ENCODE measurements at places on chromosomes 13 and 19.

- no peak for DNase-seq
Observed at GRCh38 chr19:11554160-11554559, 4.9 kb downstream of the ELOF1 start.

DNA sequence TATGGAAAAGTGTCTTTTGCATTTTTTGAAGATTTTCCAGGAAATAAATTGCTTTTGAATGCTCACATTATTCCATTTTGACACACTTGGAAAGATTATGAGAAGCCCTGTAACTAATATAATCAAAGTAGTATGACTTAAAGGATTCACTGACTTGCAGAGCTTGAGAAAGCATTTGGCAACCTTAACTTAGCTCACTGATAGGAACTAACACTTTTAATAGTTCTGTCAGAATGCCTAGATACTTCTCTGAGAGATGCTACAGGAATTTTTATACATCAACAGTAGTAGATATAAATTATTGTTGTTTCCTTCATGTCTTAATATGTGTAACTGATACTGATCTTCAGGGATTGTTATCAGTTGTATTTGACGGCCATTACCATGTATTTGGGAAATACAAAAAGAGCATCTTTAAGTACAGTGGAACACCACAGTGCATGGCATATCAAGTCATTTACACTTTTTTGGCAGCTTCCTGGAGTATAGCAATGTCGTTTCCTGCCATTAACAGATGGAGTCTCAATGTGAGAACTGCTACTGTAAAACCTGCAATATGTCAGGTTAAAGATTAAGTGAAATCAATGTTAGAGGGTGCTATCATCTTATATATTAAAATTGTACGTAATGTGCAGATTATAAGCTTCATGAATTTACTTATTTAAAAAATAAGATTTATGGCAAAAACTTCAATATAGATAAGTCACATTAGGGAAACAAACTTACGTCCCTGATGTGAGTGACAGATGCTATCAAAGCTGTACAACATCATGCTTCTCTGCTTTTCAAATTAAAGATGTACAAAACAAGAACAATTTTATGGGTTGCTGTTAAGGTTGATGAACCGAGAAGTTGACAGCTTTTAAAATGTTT is 1159.8 kb upstream of the MIR17HG start:
- DNase-seq, result no peak

- no peak for DNase-seq
Observed at GRCh38 chr19:28210886-28211285, 1002.1 kb downstream of the UQCRFS1 start.

DNA sequence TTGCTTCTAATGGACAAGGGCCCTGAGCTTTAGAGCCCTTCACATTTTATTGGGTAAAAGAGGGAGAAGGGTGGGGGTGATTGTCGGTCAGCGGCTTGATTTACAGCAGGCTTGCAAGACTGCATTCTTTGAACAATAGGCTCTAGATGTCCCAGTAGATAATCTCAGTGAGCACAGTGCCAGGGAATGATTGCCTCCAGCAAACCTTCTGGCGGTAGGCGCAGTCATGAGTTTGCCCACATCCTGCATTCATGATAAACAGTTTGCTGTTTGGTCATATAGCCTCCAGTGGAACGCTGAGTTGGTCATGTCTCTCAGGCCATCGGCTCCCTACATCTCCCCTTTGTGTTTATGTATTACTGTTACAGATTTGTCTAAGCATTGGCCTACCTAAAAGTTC is 12.6 kb downstream of the ZNF528 start:
- DNase-seq, result no peak

DNA sequence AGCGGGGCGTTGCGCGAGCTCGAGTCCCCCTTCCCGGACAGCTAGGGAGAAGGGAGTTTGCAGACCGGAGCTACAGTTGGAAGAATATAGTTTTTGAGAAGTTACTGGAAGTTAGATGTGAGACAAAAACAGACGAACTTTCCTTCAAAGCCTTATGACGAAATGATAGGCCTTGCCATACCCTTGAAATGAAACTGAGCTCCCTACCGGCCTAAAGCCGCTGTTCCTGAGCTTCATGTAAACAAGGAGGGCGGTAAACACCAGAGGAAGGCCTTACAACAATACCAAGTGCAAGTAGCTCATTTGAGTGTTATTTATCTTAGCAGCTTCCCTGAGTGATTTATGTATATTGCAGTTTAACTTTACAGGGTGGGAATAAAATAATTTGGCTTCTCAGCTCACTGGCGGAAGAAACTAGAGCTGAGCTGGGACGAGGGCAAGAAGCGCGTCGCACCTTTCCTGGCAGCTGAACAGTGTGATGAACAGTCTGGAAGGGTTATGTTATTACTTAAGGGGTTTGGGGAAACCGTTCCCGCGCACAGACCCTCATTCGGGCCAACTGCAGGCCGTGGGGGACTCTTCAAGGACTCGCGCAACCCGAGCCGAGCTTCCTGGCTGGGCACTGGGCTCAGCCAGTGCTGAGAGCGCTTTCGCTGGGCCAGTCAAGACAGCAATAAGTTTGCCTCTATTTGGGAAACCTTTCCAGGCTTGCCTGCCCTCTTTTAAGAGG is 111.2 kb downstream of the KCNRG start:
- DNase-seq, result no peak

DNA sequence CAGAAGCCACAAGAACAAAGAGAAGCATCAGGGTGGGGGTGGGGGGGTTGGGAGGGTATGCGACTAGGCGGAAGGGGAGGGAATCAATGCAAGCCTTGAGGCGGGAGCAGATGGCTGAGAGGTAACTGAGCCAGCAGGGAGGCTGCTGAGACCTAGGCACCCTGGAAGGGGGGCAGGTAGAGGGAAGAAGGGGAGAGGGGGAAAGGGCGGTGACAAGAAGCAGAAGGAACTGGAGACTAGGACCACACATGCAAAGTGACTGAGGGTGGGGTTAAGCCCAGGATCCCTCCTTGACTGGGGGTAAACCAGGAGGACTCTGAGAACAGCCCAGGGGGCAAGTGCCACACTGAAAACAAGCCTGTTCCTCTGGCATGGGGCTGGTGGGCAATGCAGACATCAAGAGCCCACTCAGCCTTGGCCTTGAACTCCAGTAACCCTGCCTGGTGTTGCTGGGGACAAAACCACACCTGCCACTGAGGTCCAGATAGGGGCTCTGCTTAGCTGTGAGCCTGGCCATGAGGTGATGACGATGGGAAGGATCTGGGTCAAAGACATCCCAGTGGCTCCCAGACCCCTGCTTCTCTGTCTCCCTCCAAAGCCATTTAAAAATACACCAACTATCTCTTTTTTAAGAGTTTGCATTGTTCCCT is 20.3 kb downstream of the OPA3 start:
- no peak for DNase-seq

GRCh38 chr19:31377736-31378135 is 28.5 kb upstream of the TSHZ3 start:
- DNase-seq, result no peak

DNA sequence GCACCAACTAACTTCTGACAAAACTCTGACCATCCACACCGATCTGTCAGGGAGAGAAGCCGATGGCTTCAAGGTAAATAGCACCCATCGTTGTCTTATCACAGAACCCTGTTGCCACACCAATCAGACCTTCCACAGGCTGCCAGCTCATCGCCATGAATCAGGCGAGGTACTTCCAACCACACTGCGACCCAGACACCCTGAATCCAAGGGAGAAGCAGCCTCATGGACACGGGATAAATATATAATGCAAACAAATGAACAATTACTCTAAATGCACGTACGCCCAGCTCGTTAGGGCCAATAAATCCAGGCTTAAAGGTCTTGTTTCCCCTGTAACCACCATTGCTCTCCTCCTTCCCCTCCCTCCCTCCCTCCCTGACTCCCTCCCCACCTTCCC is 20.8 kb downstream of the RANBP3 start:
- DNase-seq, result no peak

DNA sequence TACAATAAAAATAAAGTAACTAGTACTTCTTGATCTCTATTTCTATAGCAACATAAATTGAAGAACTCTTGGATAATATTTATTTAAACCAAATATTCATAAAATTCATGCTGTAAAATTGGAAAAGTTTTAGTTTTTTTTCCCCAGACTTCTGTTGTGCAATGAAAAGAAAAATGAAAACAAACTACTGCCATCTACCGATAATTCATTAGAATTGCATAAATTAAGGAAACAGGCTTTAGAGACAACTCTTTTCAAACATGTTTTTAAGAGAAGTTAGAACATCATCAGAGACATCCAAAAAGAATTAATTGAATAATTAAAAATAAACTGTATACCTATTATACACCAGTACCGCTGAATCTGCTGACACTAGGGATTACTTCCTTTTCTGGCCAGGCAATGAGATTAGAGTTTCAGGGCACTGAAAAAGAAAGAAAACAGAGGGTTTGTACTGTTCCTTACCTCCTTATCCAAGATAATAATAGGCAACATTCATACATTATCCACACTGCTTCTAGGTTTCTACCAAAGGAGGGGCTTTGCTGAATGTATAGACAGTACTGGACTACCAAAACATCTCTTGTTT is 4.9 kb downstream of the CCDC122 start:
- DNase-seq, result no peak

DNA sequence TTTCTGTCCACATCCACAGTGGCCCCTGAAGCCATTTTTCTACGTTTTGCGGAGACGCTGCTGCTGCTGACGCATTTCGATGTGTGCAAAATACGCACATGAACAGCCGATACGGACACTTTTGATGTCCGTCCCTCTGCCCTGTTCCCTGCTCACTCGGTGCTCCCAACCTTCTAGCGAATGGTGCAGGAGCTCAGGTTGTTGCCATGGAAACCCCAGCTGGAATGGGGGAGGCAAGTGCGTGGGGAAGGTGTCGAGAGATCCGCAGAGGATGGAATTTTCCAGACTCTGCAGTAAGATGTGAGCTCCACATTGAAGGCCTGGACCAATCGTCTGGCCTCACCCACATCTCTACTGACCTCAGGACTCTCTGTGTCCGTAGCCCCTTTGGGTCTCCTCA is 109.2 kb upstream of the USP29 start:
- DNase-seq, result no peak

DNA sequence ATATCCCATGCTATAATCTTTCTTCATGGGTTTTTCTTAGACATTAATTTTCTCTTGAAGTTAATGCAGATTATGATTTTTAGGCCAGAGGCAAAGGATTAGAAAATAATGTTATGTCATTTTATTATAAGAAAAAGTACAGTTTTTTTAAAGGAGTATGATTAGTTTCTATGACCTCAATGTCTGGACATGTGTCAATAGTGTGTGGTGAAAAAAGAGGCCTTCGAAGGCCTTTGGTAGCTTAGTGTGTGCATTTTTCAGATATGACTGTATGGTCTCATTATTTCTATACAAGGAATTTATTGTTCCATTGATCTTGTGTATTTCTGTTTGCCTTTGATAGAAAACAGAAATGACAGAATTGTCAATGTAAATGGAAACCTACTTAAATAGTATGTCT is 195.6 kb downstream of the GPC5 start:
- no peak for DNase-seq

- DNase-seq, result peak; percentile 77
Observed at GRCh38 chr13:95858286-95859075, 181.5 kb downstream of the DNAJC3 start.

GRCh38 chr13:50261130-50261901 is 246.1 kb downstream of the KCNRG start:
- no peak for DNase-seq

DNA sequence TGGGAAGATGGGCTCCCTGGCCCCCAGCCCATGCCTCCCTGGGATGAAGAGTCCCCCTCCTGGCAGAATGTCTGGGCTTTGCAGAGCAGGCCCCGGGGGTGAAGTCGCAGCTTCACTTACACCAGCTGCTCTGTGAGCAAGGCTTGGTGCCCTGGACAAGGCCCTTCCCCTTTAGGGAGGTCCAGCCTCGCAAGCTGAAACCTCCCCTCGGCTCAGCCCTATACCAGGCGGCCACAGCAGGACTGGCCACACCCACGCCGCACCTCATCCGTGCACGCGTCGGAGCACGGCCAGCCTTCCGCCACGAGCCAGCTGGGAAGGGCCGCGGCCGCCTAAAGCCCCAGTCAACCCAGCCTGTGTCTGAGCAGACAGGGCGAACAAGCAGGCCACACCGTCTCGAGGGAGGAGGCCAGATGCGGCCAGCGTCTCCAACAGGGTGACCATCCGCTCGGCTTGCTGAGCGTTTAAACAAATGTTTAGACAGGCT is 83.2 kb upstream of the MCF2L start:
- DNase-seq, result peak; percentile 18

DNA sequence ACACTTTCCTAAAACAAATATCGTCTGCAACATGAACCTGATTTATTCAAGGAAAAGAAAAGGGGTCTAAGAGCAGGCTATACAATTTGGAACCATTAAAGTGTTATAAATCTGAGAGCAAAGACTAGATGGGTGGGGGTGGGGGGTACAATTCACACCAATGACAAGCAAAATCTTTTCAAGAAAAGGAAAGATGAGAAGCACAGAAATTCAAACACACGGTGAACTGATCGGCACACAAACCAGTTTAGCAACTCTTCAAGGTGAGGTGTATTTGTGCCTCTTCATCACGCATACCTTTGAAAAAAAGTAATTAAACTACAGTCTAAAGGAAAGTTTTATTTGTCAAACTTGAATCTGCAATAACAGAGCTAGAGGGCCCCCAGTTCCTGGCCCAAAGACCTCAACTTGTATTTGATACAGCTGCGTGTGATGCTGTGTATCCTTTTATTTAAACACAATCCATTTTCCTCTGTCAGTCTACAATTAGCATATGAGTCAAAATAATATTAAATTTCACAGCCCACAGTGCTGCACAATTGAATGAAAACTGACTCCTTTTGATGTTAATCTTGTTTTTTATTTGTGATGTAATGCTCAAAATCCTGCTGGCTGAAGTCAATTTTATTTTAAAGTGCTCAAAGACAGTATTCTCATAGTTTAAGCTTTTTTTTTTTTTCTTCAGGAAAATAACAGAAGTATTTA is 14.2 kb downstream of the EFNB2 start:
- DNase-seq, result no peak

GRCh38 chr13:112449545-112449930 is 73.4 kb downstream of the SPACA7 start:
- DNase-seq, result no peak

DNA sequence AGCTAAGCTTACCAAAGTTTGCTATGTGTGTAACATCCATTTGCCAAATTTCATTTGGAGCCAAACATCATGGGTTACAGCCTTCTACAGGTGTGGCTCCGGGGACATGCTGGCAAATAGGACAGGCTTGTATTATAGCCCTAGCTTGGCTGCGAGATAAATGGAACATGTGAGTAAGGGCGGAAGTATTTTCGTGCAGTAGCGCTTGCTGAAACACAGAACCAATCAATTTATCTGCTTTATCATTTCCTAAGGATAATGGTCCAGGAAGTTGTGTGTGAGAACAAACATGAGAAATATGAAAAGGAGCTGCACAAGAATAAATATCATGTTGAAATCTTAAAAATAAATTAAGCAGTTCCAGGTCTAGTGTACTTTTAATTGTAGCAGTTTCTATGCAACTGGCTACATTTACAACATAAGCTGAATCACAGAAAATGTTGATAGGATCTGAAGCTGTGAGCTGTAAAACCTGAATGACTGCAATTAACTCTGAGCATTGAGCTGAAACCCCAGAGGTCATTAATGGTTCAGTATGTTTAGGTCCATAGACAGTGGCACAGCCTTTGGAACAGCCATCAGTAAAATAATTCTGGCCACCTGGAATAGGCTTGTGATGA is 22.2 kb upstream of the ZNF100 start:
- DNase-seq, result no peak

Measured in glomerular endothelial cell (primary cell).